ENCODE measurements at places on chromosomes 1 and 21.

DNA sequence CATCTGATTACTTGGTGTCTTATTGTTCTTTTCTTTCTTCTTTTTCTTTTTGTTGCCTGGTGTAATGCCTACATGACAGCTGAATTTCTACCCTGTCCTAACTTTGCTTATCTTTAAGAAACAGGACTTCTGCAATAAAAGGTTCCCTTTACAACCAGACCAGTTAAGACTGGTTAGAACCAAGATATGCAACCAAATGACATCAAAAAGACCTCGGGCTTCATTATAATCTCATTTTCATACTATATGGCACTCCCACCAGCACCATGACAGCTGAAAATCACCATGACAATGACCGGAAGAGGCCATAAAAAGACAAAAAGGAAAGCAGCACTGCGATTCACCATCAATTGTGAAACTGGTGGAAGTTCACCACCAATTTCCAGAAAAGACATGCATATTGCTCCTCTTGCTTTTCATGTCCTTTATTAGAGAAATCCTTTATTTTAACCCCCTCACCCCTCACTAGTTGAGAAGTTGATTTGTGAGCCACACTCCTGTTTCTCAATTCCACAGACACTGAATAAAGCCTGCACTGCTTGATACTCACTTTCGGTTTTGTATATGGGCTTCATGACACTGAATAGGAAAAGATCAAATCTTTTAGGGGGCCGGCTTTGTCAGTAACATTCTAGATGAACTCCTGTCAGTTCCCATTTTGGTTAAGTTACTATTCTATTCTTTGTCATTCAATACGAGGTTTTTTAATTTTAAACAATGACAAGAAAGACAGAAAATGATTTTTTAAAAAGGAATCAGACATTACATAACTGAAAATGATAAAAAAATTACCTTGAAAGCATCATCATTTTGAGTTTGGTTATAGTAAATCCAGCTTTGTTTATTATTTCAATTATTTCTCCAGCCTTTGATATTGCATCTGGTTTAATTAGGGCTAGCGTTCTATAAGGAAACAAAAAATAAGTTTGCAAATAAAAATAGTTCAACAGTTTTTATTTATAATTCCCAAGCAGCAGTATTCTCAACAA lies 58.1 kb downstream of the NME7 start:
- no peak for DNase-seq

DNA sequence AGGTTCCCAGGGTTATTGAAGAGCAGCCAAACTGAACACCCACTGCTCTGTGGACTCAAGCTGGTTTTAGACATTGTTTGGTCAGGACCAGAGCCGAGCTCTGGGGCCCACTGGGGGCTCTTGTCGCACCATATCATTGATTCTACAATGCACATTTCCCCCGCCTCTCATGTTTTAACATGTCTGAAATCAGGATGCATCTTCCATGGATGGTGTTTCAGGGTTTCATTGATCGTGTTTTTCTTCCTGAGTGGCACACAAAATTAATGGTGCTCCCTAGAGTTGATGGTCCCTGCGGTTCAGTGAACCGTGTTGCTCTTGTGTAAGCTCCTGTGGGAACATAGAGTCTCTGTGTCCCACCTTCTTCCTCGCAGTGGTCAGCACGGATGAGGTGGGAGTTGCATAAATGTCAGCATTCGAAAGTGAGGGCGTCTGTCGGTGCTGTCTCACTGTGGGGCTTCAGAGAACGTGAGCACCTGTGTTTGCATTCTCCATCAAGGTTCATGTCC lies 38.3 kb downstream of the GALNT2 start:
- no peak for DNase-seq

GRCh38 chr1:37764414-37764825 lies 500 bp downstream of the EPHA10 start:
- DNase-seq, result no peak

DNA sequence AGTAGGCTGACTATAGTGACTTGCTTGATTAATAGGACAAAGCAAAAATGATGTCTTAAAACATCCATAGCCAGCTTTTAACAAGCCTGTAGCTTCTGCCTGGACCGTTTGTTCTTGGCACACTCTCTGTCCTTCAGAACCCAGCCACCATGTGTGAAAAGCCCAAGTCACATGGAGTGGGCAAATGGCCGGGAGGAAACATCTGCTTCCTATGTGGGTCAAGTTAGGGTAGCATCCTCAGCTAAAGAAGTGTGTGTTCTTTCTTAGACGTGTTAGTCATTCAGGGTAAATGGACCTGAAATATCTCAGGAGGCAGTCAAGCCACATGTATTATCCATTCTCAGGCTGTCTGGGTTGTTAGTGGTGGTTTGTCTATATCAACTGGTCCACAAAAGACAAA lies 23.4 kb downstream of the RD3 start:
- DNase-seq, result no peak

- DNase-seq, result no peak
These were observed 104.4 kb downstream of the CACHD1 start for GRCh38 chr1:64574301-64574700.

DNA sequence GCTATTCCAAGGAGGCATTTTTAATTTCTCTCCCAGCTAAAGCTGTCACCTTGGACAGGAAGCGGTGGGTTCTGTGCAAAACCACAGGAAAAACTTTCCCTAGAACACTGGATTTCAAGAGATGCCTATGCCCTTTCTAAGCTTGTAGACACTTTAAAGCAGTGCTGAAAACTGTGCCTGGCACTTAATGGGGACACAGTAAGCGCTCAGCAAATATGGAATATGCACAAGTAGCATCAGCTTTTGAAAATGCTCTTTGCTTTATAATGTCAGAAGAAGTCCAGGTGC lies 50.9 kb upstream of the TARBP1 start:
- DNase-seq, result no peak

DNA sequence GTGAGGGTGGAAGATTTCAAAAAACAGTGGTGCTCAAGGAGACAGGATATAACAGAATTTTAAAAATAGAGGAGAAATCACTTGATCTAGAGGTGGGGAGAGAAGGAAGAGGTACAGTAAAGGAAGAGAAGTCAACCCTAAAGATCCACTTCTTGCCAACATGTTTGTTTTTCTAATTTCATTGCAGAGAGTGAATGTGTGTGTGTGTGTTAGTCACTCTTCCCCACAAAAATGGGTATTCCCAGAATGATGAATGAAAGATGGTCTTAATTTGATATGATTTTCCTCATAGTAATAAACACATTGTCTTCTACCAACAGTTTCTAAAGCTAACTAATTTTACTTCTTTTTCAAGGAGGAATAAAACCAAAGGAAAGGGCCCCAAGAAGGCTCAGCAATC lies 74.2 kb upstream of the NGF start:
- no peak for DNase-seq

DNA sequence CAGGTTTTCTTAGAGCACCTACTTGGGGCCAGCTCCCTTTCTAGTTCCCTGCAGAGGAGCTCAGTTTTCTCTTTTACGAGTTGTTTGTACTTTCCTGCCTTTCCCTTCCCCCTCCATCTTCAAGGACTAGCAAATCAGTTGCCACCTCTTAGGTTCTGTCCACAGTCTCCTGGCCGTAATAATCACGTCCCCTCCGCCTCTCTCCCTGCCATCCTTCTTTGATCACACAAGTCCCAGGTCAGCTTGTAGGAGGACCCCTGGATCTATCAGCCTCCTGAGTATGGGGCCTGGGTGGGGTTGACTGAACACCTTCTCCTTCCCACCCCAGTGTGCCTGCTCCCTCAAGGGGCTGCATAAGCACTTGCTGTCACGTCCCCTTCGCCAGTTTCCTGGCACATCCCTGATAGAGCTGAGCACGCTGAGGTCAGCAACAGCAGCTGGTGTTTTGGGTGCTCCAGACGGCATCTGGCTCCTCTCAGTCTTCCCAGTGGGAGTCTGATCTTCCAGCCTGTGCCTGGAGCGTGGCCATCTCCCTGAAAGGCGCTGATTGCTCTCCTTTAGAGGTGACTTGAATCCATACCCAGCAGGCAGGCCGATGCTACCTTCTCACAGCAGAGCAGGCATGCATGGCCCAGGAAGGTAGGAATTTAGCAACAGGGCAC lies 216.1 kb upstream of the TMEM51 start:
- peak; percentile 83 for DNase-seq

- DNase-seq, result no peak
These were observed 87.5 kb upstream of the FMN2 start for GRCh38 chr1:240004086-240004749.

GRCh38 chr1:40638097-40639036 lies 27.1 kb downstream of the RIMS3 start:
- DNase-seq, result no peak

All from NCI-H1694 treated with DMSO at 0.1 percent for 48 hours (cell line).